Neural cell (in vitro differentiated cells): ENCODE measurements at places on chromosomes 12 and 14. TPM values are rescaled to one million over a fixed set of nuclear protein-coding genes. Genes with fewer than 3 reads are reported as not detected.

The TAS2R10 gene
- 3.9 and 8.3 TPM in 2 replicates for polyA plus RNA-seq

The PLA2G1B gene
- not detected in 2 replicates for polyA plus RNA-seq

The TWF1 gene
- polyA plus RNA-seq = 96.2 and 97.2 TPM in 2 replicates

The PTGER2 gene
- polyA plus RNA-seq = not detected in 2 replicates

The ADSS1 gene
- polyA plus RNA-seq = 3.4 and 4.3 TPM in 2 replicates

The SLC38A4 gene
- not detected in 2 replicates for polyA plus RNA-seq

The TEX52 gene
- polyA plus RNA-seq = not detected in 2 replicates

The B4GALNT3 gene
- 5.1 and 6.7 TPM in 2 replicates for polyA plus RNA-seq

The KRT77 gene
- polyA plus RNA-seq = not detected in 2 replicates

The AKAP5 gene
- 1.8 and 2.6 TPM in 2 replicates for polyA plus RNA-seq

The GLIPR1L1 gene
- polyA plus RNA-seq = not detected in 2 replicates

The OASL gene
- 0.42 TPM in 1 of 2 replicates, not detected in the other for polyA plus RNA-seq

The CDCA3 gene
- 4.1 and 7.3 TPM in 2 replicates for polyA plus RNA-seq

The ACACB gene
- 0.22 TPM in 2 replicates for polyA plus RNA-seq

The WIF1 gene
- polyA plus RNA-seq = 0.77 and 1.7 TPM in 2 replicates

The AGAP2 gene
- 19.3 and 24.9 TPM in 2 replicates for polyA plus RNA-seq

The CD4 gene
- polyA plus RNA-seq = not detected in 2 replicates

The SSPN gene
- 0.26 TPM in 1 of 2 replicates, not detected in the other for polyA plus RNA-seq

The SART3 gene
- polyA plus RNA-seq = 71.0 and 79.3 TPM in 2 replicates

The HSPA2 gene
- polyA plus RNA-seq = 0.25 TPM in 1 of 2 replicates, not detected in the other
